Motor neuron (in vitro differentiated cells): ENCODE measurements at places on chromosomes 11 and 22. TPM values are rescaled to one million over a fixed set of nuclear protein-coding genes. Genes with fewer than 3 reads are reported as not detected.

LRRC56 gene
- 0.87 and 1.3 TPM in 2 replicates for total RNA-seq

SLC22A6 gene
- total RNA-seq: 0.09 TPM in 1 of 2 replicates, not detected in the other

XKR3 gene
- total RNA-seq: not detected in 2 replicates

USP2 gene
- 3.4 and 4.3 TPM in 2 replicates for total RNA-seq

NAV2 gene
- 17.9 and 19.1 TPM in 2 replicates for total RNA-seq

OR51B2 gene
- 0.50 TPM in 1 of 2 replicates, not detected in the other for total RNA-seq

PRR33 gene
- not detected in 2 replicates for total RNA-seq

ACTN3 gene
- total RNA-seq: not detected in 2 replicates

MIOX gene
- 0.34 and 0.52 TPM in 2 replicates for total RNA-seq

GDPD4 gene
- 0.10 TPM in 1 of 2 replicates, not detected in the other for total RNA-seq

ACRV1 gene
- 0.21 and 0.60 TPM in 2 replicates for total RNA-seq

IL17RA gene
- 1.3 and 1.6 TPM in 2 replicates for total RNA-seq

IGSF9B gene
- total RNA-seq: 4.4 and 5.9 TPM in 2 replicates

OR5L1 gene
- total RNA-seq: not detected in 2 replicates

SHANK2 gene
- 3.1 and 12.5 TPM in 2 replicates for total RNA-seq

JHY gene
- 2.2 and 3.6 TPM in 2 replicates for total RNA-seq

GLYATL2 gene
- total RNA-seq: not detected in 2 replicates

GLB1L3 gene
- 0.13 and 0.69 TPM in 2 replicates for total RNA-seq

UEVLD gene
- total RNA-seq: 22.8 and 25.1 TPM in 2 replicates

OR51B4 gene
- total RNA-seq: 0.31 TPM in 1 of 2 replicates, not detected in the other

SHANK3 gene
- 0.49 and 0.56 TPM in 2 replicates for total RNA-seq

NPTXR gene
- total RNA-seq: 6.0 and 8.0 TPM in 2 replicates

RCOR2 gene
- total RNA-seq: 6.6 and 9.1 TPM in 2 replicates

PRR5L gene
- 2.9 and 3.7 TPM in 2 replicates for total RNA-seq

MAP6 gene
- 110 and 117 TPM in 2 replicates for total RNA-seq

NEFH gene
- total RNA-seq: 12.0 TPM in 2 replicates

NXPE4 gene
- 0.14 TPM in 1 of 2 replicates, not detected in the other for total RNA-seq

OR10D3 gene
- 0.77 TPM in 1 of 2 replicates, not detected in the other for total RNA-seq

IGLL1 gene
- total RNA-seq: not detected in 2 replicates

GNG3 gene
- 114 and 124 TPM in 2 replicates for total RNA-seq

MS4A7 gene
- not detected in 2 replicates for total RNA-seq

MS4A6A gene
- 0.50 TPM in 1 of 2 replicates, not detected in the other for total RNA-seq

TBX10 gene
- total RNA-seq: 0.49 and 0.69 TPM in 2 replicates

PRG3 gene
- total RNA-seq: not detected in 2 replicates

KCNQ1OT1 gene
- 6.3 and 7.0 TPM in 2 replicates for total RNA-seq

OR4C16 gene
- total RNA-seq: not detected in 2 replicates

CHRNA10 gene
- 1.3 and 1.6 TPM in 2 replicates for total RNA-seq

C22orf31 gene
- total RNA-seq: 0.28 TPM in 1 of 2 replicates, not detected in the other

AQP11 gene
- 6.4 and 7.1 TPM in 2 replicates for total RNA-seq
